ENCODE measurements at places on chromosomes 12 and 14. TPM values are rescaled to one million over a fixed set of nuclear protein-coding genes. Genes with fewer than 3 reads are reported as not detected.

DNA sequence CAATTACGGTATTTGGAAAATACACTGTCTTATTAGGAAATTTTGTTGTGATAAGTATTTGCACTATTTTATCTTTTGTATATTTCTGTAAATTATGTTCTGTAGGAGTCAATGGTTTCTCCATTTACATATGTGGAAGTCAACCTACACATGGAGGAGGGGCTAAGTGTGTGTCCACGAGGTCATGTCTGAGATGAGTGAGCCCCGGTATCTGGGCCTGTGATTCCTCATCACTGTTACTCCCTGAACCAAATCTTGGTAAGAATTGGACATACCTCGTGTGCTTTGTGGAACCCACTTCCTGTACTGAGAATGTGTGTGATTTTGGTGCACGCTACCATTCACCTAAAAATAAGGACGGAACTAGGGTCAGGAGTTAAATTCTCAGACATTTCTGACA is 1105.5 kb downstream of the TMEM121 start:
- no peak for DNase-seq

- DNase-seq, result no peak
Measured at GRCh38 chr14:90775441-90775840, 40.8 kb downstream of the TTC7B start.

DNA sequence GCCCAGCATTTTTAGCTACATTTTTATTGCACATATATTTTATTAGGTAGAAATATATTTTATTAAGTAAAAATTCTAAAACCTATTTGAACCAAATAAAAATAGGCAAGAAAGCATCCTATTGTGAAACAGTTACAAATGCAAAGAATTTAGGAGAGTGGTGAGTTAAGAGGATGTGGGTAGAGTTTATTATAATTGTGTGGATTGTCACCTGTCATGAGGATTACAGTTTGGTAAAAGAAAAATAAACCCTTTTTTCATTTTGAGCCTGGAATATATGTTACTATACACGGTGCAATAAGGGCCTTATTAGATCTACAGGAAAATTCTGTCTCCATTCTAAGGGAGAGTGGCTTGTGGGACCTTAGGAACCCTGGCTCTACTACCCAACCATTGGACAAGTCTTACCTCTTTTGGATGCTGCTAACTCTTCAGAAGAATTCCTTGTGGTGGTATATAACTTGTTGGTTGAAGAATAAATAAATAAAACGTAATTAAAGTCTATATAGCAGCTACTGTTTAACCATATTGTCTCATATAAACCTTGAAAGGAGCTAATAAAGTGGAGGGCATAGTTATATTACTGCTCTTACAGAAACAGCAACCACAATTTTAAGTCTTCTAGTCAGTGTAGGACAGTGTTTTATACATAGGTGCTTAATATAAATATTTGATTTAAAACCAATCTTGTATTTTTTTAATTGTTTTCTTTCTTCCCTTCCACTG is 67.8 kb downstream of the FGD4 start:
- no peak for DNase-seq

GRCh38 chr12:64780531-64781279 is 21.5 kb upstream of the GNS start:
- no peak for DNase-seq

GRCh38 chr12:27564612-27565213 is 40.7 kb downstream of the PPFIBP1 start:
- DNase-seq, result no peak

GRCh38 chr14:81401420-81402122 is 1.4 kb upstream of the STON2 start:
- DNase-seq, result peak; percentile 88

- DNase-seq, result no peak
Measured at GRCh38 chr12:128318946-128319345, 52.0 kb downstream of the TMEM132C start.

DNA sequence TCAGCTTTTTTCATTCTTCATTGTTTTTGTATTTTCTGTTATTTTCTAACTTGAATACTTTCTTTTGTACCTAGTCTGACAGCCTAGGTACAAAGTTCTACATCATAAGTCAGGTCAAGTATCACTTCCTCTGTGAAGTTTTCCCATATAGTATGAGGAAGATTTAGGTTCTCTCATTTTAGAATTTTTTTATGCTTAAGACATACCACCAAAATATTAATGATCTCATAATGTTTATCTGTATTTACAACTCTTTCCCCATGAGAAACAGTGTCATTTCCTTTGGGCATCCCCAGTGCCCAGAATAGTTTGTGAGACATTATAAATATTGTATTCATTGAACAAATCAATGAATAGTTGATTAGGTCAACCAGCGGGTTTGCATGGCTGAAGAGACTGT is 3.1 kb upstream of the ATF7IP start:
- no peak for DNase-seq

DNA sequence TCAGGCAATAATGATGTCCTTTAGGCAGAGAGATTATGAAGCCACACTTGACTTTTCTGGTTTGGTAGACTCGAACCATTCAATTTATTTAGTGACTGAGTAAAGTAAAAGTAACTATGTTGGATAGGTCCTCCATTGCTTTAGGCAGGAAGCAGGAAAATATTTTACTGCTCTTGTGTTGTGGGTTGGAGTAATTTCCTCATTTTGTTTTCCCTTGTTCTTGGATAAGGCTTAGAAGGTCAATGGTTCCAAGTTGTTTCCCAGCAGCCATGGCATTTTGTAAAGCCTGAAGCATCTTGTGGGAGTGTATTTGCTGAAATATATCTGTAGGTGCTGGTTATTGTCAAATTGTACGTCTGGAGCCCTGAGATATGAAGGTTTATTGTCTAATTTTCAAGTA is 161.2 kb upstream of the SLC38A2 start:
- no peak for DNase-seq

- no peak for DNase-seq
Measured at GRCh38 chr14:34722723-34723545, 8.5 kb upstream of the CFL2 start.

- no peak for DNase-seq
Measured at GRCh38 chr14:101055106-101055662, 151.7 kb upstream of the RTL1 start.

DNA sequence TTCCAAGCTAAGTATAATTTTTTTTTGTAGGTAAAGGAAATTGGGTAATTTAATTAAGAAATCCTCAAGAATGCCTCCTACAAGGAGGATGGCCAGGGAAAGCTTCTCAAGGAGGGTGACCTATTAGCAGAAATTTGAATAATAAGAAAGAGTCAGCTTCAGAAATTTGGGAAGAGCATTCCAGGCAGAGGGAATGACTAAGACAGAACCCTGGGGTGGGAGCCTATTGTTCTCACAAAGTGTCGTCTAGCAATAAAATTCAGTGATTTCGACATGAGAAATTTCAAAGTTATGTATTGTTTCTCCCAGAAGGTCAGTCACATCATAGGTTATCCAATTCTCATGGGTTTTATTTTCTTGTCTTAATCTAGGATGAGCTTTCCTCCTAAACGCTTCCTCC is 1168.4 kb downstream of the AACS start:
- no peak for DNase-seq

DNA sequence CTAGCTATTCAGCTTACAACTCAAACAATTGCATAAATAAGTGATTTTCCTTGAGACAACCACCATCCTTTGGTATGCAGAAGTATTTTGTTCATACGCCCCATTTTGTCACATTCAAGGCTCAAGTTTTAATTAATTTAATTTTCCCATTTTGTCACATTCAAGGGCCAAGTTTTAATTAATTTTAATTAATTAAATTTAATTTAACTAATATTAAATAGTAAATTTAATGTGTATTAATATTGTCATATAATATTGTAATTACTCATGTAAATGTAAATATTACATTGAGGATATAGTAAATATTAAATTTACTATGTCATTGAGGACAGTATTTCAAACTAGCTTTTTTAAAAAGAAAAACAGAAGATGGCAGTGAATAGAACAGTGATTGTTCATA is 216.8 kb upstream of the GARIN2 start:
- DNase-seq, result no peak

The EIF2S3B gene
- polyA plus RNA-seq, result 0.65 TPM

The TAS2R42 gene
- not detected for polyA plus RNA-seq

The KRT75 gene
- polyA plus RNA-seq, result not detected

The C12orf54 gene
- not detected for polyA plus RNA-seq

The USP44 gene
- polyA plus RNA-seq, result 1.2 TPM

The GDF3 gene
- polyA plus RNA-seq, result not detected

The MEG3 gene
- polyA plus RNA-seq, result 191 TPM

The GALNT16 gene
- polyA plus RNA-seq, result 1.7 TPM

The GCN1 gene
- polyA plus RNA-seq, result 59.7 TPM

The CDKN3 gene
- 28.7 TPM for polyA plus RNA-seq
